ENCODE measurements at places on chromosomes 3 and 15.
A peak's percentile ranks its signal among the peaks of the same experiment; 100 is the strongest.

GRCh38 chr3:44363591-44363990 lies 25.0 kb downstream of the TCAIM start:
- DNase-seq: no peak

- no peak for DNase-seq
These were observed 321.1 kb downstream of the LSAMP start for GRCh38 chr3:116124166-116124565.

- DNase-seq: peak; percentile 28
These were observed 757 bp upstream of the DIPK2A start for GRCh38 chr3:143970773-143971358.

DNA sequence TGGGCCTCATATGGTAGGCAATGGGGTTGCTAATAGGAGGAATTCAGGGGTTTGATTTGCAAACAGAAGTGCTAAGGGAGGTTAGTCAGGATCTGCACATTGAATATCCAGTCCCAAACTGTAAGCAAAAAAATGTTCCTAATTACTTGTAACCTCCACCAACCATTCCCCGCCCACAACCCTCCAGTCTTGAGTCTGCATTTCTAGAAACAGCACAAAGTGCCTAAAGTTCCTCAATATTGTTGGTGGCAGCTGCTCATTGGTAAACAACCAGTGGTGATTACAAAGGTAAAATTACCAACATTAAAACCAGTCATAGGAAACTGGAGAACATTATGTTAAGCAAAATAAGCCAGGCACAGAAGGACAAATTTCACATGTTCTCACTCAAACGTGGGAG lies 18.9 kb downstream of the HDC start:
- DNase-seq: no peak

GRCh38 chr3:5051772-5052171 lies 70.3 kb upstream of the ARL8B start:
- DNase-seq: no peak

- DNase-seq: no peak
These were observed 786 bp downstream of the RHOA start for GRCh38 chr3:49410846-49411534.

DNA sequence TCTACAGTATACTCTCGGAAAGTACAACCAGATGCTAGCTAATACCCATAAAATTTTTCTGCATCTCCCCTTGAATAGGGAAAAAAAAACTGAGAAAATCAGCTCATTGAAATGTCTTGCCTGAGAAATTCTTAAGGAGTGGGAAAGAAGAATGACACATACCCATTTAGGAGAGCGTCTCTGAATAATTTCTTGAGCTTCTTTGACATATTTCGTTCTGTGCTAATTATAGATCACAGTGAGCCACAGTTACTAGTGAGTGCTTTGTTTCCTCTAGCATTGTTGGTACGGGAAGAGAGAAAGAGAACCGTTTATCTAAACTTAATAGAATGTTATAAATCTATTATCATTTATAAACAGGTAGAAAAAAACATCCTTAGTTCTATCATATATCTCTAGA lies 588.4 kb downstream of the UNC13C start:
- no peak for DNase-seq

GRCh38 chr3:30400926-30401325 lies 205.5 kb upstream of the TGFBR2 start:
- DNase-seq: no peak

GRCh38 chr3:160691962-160692361 lies 15.0 kb downstream of the ARL14 start:
- no peak for DNase-seq

DNA sequence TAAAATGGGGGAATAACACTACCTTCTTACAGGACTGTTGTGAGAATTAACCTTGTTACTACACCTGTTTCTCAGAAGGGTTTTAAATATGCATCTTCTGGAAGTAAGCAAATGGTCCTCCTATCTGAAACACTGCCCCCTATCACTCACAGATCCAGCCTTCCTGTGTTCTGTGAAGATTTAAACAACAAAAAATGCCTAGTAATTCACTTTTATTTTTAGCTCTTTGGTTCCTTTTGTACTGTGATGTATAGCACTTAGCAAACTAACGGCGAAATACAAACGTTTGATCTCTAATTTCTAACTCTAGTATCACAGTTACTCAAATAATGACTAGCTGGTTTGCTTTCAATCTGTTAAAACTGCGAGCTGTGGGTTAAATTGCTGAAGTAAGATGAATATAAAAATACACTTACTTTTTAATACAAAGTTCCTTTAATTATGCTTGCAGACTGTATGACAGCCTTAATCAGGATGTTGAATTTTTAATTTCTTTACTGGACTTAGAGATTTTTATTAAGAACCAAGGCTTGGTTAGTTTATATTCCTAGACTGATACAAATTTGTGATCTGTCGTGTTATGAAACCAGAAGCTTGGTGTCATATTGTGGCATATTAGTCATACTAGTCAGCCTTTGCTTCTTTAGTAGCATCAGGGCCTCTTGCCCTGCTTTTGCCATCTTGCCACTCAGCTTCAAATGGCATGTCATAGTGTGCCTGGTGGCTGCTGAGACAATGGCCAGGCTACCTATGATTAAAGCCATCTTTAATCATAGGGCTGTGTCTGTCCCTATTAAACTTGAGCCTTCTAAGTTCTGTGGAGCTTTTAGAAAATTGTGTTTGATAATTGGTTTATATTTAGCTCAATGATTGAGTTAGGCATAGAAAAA lies 9.2 kb downstream of the EIF3J start:
- no peak for DNase-seq

- DNase-seq: no peak
These were observed 11.9 kb downstream of the GPR176 start for GRCh38 chr15:39908186-39908585.

GRCh38 chr3:48560648-48561018 lies 2.9 kb downstream of the UCN2 start:
- no peak for DNase-seq

GRCh38 chr15:39781147-39781966 lies 1.3 kb downstream of the FSIP1 start:
- no peak for DNase-seq

GRCh38 chr15:98658831-98659699 lies 10.7 kb downstream of the IGF1R start:
- no peak for DNase-seq

- DNase-seq: peak; percentile 95
These were observed at the start of gene CAPN7 for GRCh38 chr3:15205934-15206661. TSS of gene CAPN7 (plus strand) at chr3:15206246. CDS start at chr3:15206496, 250 bp downstream.

GRCh38 chr15:71237456-71238188 lies 122.4 kb downstream of the THSD4 start:
- no peak for DNase-seq

- DNase-seq: no peak
These were observed 182.2 kb downstream of the GABRB3 start for GRCh38 chr15:26590676-26591075.

- no peak for DNase-seq
These were observed 138.0 kb downstream of the RBPMS2 start for GRCh38 chr15:64637412-64637811.

- no peak for DNase-seq
These were observed 16.1 kb upstream of the LYSMD4 start for GRCh38 chr15:99749386-99749785.

DNA sequence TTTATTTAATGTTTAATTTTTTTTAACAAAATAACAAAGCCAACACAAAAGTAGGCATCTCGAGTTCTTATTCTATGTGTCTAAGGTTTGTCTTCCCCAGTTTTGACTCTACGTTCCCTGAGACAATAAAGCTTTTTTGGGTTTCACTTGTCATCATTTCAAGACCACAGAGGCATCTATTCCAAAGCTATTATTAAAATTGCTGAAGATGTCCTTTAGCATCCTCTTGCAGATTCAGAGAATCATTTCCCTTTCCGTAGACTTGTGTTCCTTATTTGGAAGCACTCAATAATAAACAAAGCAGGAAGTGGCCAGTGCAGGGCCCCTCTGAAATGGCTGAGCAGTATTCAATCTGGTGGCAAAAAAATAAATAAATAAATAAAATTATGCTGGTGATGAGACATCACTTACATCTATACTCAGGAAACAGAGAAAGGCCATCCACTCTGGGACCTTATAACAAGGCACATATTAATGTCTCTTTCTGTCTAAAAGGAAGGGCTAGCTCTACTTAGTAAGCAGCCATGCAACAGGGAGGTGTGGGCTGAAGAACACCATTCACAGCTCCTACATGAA lies 362.3 kb downstream of the WDR72 start:
- DNase-seq: no peak

- no peak for DNase-seq
These were observed 111.0 kb downstream of the NSUN3 start for GRCh38 chr3:94173673-94174434.

GRCh38 chr3:73729969-73730440 lies 105.3 kb upstream of the PDZRN3 start:
- no peak for DNase-seq

- no peak for DNase-seq
These were observed 83.1 kb downstream of the XXYLT1 start for GRCh38 chr3:195187609-195188425.

- no peak for DNase-seq
These were observed 684.3 kb upstream of the DPPA4 start for GRCh38 chr3:110021659-110022058.

- no peak for DNase-seq
These were observed 58.0 kb upstream of the FBN1 start for GRCh38 chr15:48703544-48703943.

- no peak for DNase-seq
These were observed 35.8 kb upstream of the PPM1L start for GRCh38 chr3:160720123-160720746.

- no peak for DNase-seq
These were observed 92.2 kb downstream of the CMSS1 start for GRCh38 chr3:99909714-99910495.

DNA sequence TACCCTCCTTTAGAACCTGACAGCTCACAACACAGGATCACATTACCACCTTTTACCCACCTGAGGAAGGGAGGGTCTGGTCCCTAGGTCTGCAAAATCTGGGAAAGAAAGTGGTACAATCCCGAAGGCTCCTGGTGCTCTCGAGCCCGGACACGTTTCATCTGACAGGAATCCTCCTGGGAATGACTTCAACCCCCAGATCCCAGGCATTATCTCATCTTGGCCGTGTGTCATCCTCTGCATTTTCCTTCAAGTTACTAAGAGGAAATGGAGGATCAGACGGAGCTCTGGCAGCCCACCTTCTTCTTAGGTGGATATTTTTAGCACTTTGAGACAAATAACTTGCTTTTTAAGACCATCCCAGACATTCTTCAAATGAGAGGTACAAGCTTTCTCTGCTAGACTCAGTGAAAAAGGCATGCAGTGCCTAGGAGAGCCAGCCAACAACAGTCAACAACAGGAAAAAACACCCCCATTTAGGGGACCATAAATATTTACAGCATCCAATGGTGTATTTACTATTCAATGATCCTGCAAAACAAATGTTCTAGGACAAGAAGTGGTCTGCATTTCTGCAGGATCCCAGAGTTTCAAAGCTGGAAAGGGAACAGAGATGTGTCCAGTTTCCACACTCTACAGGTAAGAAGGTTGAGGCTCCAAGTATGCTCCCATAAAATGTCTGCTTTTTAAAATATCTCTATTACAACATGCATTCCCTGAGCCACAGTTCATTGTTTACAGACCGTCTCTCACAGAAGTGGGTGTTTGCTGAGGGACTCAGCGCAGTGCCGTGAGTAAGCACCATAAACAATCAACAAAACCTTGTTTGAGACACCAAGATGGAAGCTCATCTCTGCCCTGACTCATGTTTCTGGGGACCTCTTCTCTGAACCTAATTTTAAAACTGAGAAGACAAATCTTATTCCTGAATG lies 38.3 kb upstream of the ARHGEF3 start:
- no peak for DNase-seq

GRCh38 chr3:195114786-195115599 lies 156.0 kb downstream of the XXYLT1 start:
- DNase-seq: no peak

GRCh38 chr3:127339928-127340861 lies 52.3 kb upstream of the PRR20G start:
- DNase-seq: no peak

DNA sequence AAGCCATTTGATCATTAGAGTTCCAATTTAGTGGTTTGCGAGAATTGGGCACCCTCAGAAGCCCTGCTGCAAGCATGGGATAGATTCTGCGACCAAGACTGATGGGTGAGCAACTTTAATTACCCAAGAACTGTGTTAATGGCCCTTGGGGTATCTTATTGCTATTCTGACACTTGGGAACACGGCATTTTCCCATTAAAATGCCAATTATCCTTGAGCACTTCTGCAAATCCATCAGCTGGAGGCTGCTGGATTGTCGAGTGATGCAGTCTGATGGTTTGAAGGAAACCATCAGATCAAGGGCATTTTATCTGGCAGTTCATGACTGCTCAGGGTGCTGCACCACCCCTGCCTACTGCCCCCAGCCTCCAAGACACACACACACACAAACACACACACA lies 183.6 kb upstream of the PROK2 start:
- DNase-seq: no peak

- no peak for DNase-seq
These were observed 53.7 kb downstream of the CGGBP1 start for GRCh38 chr3:88005066-88005465.

DNA sequence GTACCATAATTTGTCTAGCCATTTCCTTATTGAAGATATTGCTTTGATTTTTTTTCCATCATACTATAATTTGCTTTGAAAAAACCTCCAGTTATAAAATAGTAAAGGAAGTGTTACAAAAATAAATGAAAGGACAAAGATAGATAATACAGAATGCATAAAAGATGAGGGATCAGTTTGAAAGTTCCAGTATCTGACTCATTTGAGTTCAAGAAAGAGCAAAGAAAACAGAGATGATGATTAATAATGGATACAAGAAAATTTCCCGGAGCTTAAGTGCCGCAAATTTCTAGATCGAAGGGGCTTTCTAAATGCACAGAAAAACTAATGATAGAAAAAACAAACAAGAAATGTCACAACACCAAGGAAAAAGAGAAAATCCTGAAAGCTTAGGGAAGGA lies 4.3 kb downstream of the WDR48 start:
- DNase-seq: no peak

GRCh38 chr3:71241246-71241901 lies 342.2 kb downstream of the FOXP1 start:
- DNase-seq: no peak

DNA sequence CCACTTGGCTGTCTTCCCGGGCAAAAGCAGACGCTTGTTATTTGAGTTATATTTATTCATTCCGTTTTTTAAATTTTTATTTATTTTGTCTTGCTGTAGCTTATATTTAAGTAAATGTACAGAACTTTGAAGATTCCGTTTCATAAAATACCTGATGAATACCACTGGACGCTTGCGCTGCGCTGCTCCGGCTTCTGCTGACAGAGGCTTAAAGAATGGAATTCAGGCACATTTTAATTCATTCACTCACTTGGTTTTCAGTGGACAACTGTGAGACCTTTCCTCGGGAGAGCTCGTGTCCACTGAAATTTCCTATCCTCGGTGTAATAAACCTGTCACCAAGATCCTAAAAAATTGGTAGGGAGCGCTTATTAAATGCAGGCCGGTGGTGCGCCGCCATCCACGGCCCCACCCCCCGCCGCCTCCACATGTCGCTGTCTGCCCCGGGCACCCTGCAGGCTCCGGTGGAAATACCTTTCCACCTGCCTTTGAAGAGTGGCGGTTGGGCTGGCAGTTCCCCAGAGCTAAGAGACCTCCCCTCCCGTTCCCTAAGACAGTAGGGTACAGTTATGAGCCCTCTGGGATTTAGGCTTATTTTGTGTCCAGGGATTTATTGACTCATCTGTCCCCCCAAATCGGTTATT lies 62.5 kb upstream of the UBE2E1 start:
- DNase-seq: no peak

Data from stimulated activated CD4-positive, alpha-beta T cell treated with anti-CD3 and anti-CD28 coated beads, Interleukin-1b, Interleukin-23, amount 100 ng/mL, for 4 hours (primary cell).